ENCODE measurements at places on chromosomes 7 and 10.

GRCh38 chr7:102973096-102973802 is 60.4 kb downstream of the LRRC17 start:
- no peak for DNase-seq

DNA sequence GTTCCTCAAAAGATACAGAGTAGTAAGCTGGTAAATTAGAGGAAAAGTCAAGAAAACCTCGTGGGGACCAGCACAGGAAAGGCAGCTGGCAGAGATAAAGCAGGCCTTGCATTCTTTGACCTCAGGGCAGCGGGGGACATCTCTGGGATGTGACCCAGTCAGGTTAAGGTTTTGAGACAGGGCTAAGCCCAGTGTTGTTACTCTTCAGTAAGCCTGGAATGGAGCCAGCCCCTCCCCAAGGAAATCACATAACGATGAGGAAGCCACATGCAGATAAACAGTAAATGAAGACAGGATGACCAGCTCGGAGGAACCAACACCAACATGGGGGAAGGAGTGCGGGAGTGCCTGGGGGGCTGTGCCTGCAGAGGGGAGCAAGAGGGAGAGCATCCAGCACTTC is 99.6 kb downstream of the JAZF1 start:
- DNase-seq = no peak

DNA sequence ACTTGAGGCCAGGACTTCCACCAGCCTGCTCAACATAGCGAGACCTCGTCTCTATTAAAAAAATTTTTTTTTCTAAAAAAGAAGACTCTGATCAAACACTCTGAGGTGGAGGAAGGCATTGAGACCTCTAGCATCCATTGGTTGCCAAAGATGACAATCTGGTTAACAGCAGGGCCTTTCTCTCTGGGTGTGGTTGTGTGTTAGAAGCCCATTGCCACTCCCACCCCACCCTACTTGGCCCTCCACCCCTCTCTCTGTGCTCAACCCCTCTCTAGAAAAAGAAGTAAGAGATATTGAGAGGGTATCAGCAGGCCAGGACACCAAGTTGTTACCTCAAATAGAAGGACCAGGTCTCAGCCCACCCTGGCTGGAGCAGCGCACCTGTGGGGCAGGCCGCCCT is 57.4 kb upstream of the MXI1 start:
- DNase-seq = no peak

DNA sequence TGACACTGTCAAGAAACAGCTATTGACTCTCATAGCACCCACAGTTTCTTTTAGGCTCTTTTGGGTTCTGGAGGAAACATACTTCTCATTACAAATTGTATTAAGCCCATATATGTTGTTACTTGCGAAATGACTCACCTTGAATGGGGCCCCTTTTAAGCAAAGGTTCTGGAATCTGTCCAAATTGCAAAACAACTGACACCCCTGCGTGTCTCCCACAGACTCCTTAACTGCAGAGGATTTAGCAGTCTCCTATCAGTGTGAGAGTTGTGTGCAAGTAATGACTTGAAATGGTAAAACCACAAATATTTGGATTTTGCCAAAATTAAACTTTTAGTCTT is 192.3 kb downstream of the DNAJC1 start:
- DNase-seq = no peak

- DNase-seq = no peak
These were observed 63.0 kb upstream of the DRGX start for GRCh38 chr10:49458869-49459268.

DNA sequence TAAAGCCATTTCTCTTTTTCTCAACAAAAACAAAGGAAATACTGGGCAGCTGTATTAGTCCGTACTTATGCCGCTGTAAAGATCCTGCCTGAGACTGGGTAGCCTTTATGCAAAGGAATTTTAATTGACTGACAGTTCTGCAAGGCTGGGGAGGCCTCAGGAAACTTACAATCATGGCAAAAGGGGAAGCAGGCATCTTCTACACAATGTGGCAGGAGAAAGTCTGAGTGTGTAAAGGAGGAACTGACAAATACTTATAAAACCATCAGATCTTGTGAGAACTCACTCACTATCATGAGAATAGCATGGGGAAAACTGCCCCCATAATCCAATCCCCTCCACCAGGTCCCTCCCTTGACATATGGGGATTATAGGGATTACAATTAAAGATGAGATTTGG is 264.3 kb downstream of the SEMA3A start:
- DNase-seq = no peak

GRCh38 chr7:139058943-139059342 is 23.1 kb upstream of the ZC3HAV1L start:
- DNase-seq = no peak

DNA sequence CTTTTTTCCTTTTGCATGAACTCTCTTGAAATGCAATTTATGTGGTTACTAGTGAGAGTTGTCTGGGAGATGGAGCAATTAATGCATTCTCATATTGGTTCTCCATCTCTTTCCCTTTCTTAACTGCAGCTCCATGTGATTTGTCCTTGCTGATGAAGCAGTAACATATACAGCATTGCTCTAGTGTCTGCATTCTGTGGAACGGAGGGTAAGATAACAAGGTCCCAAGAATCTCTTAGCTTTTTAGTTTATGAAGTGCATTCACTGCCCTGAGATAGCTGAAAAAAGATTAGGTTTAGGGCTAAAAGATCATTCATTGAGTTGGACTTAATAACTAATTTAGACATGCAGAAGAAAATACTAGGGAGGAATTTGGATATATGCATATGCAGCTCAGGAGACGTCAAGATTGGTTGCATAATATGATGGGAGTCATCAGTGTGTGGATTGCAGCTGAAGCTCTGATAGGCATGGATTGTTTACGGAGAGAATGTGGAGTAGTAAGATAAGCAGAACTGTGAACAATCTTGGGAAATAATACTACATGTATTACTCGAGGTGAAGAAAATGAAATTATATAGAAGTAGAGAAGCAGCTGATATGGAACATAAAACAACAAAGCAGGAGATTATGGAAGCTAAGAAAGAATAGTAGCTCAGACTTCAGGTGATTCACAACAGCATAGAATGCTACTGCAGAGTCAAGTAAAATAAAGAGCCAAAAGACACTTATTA is 404.7 kb downstream of the ARL4A start:
- no peak for DNase-seq

DNA sequence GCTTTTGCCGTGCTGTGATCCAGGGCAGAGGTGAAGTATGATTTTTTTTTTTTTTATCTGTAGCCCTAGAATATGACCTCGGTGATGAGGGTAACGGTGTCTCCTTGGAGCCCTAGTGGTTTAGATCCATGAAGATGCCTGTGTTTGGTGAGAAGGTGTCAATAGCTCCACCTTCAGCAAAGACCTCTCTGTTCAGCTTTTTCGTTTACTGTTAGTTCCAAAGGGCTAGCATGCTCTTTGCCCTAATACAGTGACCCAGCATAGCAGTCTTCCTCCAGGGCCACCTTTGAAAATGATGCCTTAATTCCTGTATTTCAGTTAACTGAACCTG is 746 bp upstream of the MRPS16 start:
- DNase-seq = no peak

DNA sequence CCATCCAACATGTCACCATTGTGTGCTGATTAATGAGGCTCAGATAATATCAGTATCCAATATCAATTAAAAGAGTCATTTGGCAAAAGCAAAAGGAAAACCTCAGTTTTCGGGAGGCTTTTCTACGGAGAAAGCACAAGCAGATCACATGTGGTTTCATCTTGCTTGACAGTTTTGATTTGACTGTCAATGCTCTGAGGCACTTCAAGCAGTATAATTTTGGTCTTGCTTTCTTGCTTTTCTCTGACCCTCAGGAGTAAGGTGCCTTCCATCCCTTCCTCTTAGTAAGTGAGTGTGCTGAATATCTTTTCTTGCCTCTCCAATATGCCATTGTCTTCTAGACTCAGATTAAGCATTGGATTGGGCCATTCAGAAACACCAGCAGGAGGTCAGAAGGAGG is 115.5 kb upstream of the CALCR start:
- DNase-seq = no peak

GRCh38 chr10:127313996-127314700 is 117.8 kb upstream of the INSYN2A start:
- DNase-seq = no peak

GRCh38 chr7:73447121-73447733 is 13.6 kb downstream of the FZD9 start:
- no peak for DNase-seq

All from NCI-H2029 (cell line).